Left hindlimb (tissue), 1 donor: ENCODE measurements at places on chromosomes 1 and 21.

- no peak for DNase-seq
Measured at GRCh38 chr1:83816836-83817235, 182.1 kb downstream of the TTLL7 start.

DNA sequence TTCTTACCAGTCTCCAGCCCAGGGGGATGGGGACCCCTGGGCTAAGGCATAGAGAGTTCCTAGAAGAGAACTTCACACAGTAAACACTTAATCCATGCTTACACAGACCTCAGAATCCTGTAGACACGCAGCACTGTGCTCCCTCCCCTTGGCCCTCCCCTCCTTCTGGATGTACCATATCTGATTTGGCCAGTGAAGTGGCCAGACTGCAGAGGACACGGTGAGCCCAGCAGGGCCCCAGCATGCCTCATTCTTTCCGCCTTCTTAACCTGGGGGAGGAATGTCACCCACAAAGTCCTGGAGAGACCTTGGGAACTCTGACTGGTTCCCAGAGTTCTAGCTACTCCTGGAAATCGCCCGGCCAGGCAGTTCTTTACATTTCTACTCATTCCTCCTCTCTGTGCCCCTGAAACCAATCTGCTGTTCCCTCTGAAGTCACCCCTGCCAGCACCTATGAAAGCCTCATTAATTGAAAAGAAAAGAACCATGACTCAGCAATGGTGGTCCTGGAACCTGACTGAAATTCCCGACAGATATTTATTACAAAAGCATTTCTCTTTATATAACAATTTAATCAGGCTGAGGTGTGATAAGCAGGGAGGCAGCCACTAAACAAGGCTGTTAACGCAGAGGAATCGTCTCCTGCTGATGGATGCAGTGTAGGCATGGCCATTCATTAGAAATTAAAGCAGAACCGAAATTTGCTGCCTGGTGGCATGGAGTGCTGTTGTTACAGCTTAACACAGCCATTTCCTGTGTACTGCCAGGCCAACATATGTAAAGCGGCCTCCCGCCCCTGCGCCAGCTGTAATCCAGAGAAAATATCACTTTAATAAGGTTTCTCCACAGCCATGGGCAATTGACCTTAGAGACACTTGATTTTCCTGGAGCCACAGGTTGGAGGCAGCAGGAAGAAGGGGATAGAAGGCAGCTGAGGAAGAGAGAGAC is 74.6 kb upstream of the KCND3 start:
- no peak for DNase-seq

DNA sequence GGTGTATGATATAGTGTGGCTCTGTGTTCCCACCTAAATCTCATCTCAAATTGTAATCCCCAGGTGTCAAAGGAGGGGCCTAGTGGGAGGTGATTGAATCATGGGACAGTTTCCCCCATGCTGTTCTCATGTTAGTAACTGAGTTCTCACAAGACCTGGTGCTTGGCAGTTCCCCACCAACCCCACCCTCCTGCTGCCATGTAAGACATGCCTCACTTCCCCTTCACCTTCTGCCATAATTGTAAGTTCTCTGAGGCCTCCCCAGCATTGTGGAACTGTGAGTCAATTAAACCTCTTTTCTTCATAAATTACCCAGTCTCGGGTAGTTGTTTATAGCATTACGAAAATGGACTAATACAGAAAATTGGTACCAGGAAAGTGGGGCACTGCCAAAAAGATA is 1705.3 kb downstream of the NCAM2 start:
- DNase-seq: no peak

- DNase-seq: no peak
Measured at GRCh38 chr1:239805851-239806772, 285.6 kb upstream of the FMN2 start.

DNA sequence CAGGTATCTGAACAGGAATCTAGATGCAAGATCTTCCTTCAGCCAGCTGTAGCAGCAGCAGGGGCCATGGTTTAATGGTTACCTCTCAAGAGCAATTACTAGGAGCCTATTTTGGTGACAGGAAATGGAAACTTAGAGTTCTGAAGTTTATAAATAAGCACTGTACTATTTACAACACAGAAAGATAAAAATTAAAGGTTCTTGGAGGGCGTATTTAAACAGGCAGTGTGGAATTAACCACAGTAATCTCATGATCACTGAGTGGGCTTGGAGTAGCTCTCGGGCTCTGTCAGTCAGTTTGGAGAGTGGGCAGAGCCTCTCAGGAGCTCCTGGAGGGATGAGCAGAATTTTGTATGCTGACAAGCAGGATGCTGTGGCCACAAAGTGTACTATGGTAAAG is 10.2 kb upstream of the FCRL5 start:
- no peak for DNase-seq

DNA sequence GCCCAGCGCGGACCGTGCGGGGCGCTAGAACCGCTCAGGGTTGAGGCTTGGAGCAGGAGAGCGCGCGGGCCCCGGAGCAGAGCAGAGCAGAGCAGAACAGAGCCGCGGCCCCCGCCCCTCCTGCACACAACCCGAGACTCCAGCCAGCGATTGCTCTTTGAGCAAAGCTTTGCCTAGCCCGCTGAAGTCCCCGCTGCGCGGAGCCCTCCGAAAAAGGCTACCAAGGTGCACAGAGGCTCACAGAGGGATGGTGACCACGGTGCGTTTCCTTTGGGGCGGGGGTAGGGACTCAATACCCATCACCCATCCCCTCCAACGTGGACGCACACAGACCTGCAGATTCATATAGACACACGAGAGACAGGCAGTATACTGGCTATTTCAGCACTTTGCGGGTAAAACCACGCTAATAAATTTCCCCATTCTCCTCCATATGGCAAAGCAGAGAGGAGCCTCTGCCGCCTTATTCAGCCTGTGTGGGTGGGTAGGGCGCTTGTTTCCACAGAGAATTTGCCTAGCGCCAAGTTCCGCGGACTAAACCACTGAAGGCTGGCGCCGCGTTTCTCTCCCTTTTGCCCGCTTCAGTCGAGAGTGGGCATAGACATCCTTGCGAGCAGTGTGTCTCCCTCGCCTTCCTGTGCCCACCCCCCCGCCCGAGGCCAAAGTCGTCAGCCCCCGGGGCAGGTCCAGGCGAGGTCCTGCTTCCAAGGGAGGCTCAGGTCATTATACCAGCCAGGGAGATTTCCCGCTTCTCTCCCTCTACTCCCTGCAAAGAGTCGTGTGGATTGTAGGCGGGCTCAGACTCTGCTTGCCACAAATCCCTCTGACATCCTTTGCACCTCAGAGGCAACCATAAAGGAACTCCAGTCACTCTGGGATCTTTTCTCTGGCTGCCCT is 8.5 kb downstream of the HLX start:
- DNase-seq: no peak

DNA sequence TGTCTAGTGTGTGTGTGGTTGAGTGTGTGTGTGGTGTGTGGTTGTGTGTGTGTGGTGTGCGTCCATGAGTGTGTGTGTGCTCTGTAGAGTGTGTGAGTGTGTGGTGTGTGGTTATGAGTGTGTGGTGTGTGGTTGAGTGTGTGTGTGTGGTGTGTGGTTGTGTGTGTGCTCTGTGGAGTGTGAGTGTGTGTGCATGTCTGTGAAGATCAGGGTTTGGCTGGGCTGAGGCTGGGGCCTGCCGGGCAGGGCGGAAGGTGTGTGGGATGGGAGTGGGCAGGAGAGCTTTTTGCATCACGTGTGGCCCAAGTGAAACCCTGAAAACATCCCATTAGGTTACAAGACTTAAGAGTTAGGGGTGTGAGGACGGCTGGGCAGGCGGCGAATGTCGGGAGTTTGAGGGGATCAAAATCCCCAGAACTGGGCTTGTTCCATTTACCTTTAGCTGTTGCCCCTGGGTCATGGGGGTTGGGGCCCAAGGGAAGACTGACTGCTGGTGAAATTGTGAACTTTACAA is 2.9 kb upstream of the FCMR start:
- no peak for DNase-seq

DNA sequence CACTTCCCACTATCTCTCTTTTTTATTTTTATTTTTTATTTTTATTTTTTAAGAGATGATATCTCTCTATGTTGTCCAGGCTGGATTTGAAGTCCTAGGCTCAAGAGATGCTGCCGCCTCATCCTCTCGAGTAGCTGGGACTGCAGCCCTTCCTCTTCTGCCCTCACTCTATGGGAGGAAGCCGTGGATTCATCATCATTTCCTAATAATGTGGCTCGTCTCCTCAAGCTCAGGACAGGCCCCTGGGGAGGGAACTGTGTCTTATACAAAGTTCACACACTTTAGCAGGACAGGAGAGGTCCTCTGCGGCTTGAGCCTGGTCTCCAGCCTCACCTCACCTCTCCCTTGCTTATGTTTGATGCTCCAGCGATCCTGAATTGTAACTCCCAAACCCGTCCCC is 16.5 kb upstream of the IFFO2 start:
- DNase-seq: no peak

- DNase-seq: no peak
Measured at GRCh38 chr1:4485398-4485797, 169.0 kb upstream of the AJAP1 start.

- DNase-seq: no peak
Measured at GRCh38 chr1:88029142-88029541, 654.9 kb upstream of the PKN2 start.

DNA sequence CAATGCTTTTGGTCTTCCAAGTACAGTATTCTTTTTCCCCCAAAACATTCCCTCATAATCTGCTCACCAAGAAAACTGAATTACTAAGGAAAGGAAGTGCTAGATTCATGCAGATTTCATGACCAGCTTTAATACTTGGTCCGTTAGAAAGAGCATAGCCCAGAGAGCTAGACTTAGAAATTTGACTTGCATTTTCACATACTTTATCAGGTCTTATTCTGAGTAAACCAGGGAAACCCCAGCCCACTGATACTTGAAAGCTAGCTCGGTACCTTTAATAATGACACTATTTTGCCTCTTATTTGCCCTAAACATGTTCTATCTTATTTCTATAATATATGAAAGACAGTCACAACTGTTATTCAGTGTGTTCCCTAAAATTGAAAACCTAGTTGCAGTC is 204.5 kb downstream of the TTLL7 start:
- no peak for DNase-seq

DNA sequence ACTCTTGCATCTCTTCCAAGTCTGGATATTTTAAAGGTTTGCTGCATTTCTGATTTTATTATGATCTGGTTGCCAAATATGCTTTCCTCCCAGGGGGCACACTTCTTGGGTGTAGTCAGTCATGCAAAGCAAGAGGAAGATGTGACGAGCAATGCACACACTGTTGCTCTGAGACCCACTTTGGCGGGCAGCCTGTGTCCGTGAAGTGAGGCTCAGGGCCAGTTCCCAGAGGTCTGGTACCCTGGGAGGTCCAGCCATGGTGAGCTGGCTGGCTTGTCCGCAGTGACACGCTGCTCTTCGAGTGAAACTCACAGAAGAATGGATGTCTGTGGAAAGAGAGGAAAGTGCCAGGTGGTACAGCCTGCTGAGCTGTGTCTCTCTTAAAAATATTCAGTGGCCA is 52.8 kb upstream of the EDN2 start:
- DNase-seq: peak; percentile 24

DNA sequence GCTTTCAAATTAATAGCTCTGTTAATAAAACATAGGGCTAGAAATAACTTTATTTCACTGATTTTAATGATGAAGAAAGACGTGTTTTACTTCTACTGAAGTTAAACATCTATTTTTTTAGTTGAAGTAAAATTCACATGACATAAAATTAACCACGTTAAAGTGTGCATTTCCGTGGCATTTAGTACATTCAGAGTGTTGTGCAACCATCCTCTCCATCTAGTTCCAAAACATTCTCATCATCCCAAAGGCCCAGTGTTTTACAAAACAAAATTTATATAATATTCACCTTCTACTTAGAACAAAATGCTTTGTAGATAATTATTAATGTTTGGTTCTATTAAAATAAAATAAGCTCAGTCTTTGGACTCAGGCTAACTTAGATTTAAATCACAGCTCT is 108.5 kb upstream of the GNG12 start:
- DNase-seq: no peak

DNA sequence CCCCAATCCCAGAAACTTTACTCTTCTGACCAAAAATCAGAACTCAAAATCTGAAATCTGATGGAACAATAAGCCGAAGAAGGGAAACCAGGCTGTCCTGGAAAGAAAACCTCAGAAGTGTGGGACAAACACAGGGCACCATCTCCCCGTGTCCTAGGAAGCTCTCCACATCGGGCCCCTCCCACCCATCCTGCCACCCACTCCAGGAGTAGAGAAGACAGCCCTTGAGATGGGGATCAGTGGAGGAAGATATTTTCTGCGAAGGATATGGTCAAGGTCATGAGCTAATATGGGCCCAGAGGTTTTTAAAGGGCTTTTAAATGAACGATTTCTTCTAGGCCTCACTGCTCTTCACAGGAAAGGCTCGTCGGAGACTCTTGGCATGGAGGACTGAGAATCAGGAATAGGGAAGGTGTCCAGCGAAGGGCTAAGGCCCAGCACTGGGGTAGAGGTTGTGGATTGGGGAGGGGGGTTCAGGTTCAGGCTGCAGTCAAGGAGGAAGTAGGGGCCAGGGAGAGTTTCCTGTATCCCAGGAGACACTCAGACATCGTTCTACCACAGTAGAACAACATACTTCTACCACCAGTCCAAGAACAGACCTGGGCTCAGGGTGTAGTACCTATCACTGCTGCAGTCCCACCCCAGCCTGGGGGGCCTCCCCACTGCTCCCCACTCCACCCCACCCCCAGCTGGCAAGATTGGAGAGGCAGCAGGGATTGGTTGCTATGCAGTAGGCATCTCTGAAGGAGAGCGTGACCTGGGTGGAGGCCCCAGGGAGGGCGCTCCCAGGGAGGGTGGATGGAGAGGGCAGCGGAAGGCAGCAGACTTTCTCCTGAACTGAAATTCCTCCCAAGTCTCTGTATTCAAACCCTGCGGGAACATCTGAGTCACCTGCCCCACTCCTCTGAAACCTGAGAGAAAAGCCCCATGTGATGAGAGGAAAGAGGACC is 1.2 kb upstream of the S100A5 start:
- DNase-seq: no peak

DNA sequence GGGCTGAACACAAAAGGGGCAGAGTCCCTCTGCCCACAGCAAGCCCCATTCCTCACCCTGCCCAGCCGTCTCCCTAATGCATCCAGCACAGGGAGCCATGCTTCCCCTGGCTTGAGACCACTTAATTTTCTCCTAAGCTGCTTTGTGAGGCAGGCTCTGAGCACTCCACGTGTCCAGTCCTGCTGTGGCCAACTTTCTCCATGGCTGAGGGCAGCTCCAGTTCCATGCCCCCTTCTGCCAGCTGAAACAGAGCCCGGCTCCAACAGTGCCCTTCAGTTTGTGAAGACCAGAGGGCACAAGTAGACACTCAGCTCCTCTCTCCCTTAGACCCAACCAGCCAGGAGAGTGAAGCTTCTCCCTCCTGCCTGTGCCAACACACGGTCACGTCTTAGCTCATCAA is 33.8 kb downstream of the PLEKHA6 start:
- DNase-seq: no peak
